Effector memory CD4-positive, alpha-beta T cell (primary cell): ENCODE measurements at places on chromosomes 1 and 21.

DNA sequence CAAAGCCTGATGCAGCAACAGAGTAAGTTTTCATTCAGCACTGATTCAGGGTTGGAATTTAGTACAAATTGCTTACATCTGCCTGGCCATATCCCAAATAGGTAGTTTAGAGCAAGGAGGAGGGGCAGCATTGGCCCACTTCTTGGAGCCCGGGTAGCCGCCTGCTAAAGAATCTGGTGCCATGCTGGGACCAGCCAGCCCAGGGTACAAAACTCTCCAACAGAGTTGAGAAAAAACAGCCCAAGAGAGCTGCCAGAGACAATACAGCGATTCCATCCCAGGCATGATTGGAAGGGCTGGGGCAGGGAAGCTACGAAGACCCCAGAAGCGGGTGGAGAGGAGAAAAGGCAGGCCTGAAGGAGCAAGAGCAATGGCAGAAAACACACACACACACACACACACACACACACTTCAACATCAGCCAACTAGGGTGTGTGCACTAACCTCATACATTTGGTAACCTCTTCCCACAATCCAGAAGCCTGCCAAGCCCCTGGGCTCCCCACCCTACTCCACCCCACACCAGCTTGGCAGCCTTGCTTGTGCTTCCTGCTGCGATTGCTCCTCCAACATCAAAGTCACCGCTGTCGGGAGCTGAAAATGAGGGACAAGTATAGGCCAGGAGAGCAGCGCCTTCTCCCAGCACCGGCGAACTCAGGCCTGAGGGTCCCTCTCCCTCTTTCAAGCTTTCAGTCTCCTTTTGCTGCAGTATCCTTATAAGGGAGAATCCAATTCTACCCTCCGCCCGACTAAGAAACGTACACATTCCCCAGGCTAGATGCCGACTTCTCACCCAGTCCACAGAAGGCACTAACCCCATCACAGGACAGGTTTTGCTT lies 1.2 kb downstream of the PIK3C2B start:
- peak overlapping the region; percentile 86 for H3K27ac ChIP-seq
- no peaks in the 10 kb centered on the region for H3K27me3 ChIP-seq

DNA sequence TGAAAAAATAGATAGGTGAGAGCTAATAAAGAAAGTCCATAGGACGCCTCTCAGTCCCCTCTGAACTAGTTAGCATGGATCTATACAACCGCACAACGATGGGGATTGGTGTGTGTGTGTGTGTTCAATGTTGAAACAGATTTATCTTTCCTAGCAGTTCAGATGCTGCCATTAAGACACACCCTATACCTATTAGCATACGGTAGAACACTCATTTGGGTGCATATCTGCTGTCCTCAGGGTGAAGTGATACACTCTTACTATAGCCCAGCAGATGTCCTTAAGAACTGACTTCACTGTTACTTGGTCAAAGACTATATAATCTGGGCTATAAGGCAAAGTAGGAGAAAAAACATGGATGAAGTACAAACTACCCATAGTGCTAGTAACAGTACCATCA lies 4.6 kb downstream of the SEC16B start:
- H3K4me1 ChIP-seq = no peaks in the 10 kb centered on the region
- no peak for DNase-seq
- no peak overlapping the region for H3K4me3 ChIP-seq
- no peak overlapping the region for H3K27ac ChIP-seq
- no peaks in the 10 kb centered on the region for H3K27me3 ChIP-seq
- no peaks in the 10 kb centered on the region for H3K36me3 ChIP-seq

GRCh38 chr1:214657299-214657698 lies 54.3 kb downstream of the CENPF start:
- no peaks in the 10 kb centered on the region for H3K4me1 ChIP-seq
- H3K27me3 ChIP-seq = no peaks in the 10 kb centered on the region
- H3K4me3 ChIP-seq = no peak overlapping the region

DNA sequence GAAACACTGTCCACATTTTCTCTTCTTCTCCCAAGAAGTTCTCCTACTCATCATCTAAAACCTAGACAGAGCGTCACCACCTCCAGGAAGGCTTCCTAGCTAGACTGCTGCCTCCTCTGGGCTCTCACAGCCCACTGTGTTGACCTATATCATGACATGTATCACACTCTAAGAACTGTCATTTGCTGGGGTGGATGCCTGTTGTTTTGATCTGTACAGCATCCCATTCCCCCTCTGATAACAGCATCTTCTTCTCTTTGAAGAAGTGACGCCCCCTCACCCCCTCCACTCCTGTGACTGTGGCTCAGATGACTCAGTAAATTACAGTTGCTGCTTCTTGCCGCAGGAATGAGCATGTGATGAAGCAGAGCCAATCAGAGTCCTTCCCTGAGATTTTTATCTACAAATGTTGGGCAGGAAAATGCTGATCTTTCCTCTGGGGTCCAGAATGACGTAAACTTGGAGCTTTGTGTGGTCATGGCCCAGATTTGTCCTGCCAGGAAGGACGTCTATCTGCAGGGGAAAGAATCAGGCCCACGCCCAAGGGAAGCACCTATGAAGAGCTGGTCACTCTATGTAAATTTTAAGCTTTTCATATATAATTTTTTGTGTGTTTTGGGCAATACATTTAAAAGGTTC lies 28.0 kb upstream of the FOXO6 start:
- no peaks in the 10 kb centered on the region for H3K4me1 ChIP-seq
- H3K4me3 ChIP-seq = no peak overlapping the region
- H3K27ac ChIP-seq = no peak overlapping the region
- no peaks in the 10 kb centered on the region for H3K36me3 ChIP-seq
- no peaks in the 10 kb centered on the region for H3K27me3 ChIP-seq

GRCh38 chr1:233907151-233907550 lies 2.7 kb downstream of the SLC35F3 start:
- H3K27me3 ChIP-seq = no peaks in the 10 kb centered on the region
- no peak overlapping the region for H3K4me3 ChIP-seq
- H3K27ac ChIP-seq = no peak overlapping the region
- no peaks in the 10 kb centered on the region for H3K36me3 ChIP-seq
- no peak for DNase-seq
- H3K4me1 ChIP-seq = peaks cover 3% of the 10 kb centered on the region
